Upper lobe of right lung (tissue), 1 donor: ENCODE measurements at places on chromosomes 3 and 15. TPM values are rescaled to one million over a fixed set of nuclear protein-coding genes. Genes with fewer than 3 reads are reported as not detected.

The GOLGA8R gene
- total RNA-seq, result 5.3 TPM

DNA sequence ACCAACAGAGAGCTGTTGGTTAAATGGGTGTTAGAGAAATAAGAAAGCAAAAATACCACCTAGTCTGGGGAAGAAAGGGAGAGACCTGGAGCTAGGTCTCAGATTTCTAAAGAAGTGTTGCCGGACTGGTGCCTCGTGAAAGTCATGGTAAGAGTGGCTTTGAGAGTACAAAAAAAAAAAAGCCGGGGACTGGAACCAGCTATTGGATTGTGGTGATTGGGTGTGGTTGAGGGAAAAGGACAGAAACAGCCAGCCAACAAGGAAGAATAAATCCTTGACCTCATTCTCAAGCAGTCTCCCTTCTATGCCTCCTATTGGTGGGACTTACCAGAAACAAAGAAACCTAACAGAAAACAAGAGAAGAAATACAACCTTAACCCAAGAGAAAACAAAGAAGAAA lies 346.4 kb upstream of the KCNMB2 start:
- no peaks in the 10 kb centered on the region for H3K27me3 ChIP-seq

DNA sequence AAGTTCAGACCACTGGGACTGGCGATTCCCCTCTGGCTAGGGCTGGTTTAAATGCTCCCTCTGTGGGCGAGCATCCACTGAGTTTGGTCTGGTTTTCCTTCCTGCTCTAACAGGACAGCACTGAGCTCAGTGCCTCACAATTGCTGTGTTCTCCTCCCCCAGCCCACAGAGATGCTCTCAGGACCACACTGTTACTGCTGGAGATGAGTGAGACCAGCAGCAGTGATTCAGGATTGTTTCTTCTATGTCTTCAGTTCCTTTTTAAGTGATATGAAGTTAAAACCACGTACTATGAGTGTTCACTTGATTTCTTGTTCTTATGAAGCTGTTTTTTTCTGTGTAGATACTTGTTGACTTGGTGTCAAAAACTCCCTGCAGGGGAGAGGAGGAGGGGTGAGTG lies 180.4 kb upstream of the COL8A1 start:
- H3K36me3 ChIP-seq, result no peaks in the 10 kb centered on the region
- H3K4me3 ChIP-seq, result no peak overlapping the region
- H3K4me1 ChIP-seq, result no peaks in the 10 kb centered on the region
- no peak for DNase-seq
- H3K27ac ChIP-seq, result no peak overlapping the region
- H3K27me3 ChIP-seq, result no peaks in the 10 kb centered on the region

DNA sequence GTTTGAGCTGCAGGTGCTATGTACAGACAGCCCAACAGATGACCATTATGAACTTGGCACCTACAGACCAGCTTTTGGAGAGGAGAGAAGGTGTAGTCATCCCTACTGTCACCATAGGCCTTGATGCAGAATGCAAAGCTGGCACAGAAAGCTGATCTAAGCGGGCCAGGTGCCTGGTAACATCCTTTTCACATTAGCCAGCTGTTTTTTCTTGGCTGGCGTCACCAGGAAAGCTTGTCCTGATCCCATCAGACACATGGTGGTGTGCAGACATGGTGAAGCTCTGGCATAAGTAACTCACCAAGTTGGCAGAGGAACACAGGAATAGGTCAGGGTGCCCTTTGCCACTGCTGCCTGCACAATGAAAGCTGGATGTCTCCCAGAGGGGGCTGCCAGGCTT lies 97.2 kb upstream of the MB21D2 start:
- DNase-seq, result no peak
- no peaks in the 10 kb centered on the region for H3K36me3 ChIP-seq
- no peaks in the 10 kb centered on the region for H3K27me3 ChIP-seq

DNA sequence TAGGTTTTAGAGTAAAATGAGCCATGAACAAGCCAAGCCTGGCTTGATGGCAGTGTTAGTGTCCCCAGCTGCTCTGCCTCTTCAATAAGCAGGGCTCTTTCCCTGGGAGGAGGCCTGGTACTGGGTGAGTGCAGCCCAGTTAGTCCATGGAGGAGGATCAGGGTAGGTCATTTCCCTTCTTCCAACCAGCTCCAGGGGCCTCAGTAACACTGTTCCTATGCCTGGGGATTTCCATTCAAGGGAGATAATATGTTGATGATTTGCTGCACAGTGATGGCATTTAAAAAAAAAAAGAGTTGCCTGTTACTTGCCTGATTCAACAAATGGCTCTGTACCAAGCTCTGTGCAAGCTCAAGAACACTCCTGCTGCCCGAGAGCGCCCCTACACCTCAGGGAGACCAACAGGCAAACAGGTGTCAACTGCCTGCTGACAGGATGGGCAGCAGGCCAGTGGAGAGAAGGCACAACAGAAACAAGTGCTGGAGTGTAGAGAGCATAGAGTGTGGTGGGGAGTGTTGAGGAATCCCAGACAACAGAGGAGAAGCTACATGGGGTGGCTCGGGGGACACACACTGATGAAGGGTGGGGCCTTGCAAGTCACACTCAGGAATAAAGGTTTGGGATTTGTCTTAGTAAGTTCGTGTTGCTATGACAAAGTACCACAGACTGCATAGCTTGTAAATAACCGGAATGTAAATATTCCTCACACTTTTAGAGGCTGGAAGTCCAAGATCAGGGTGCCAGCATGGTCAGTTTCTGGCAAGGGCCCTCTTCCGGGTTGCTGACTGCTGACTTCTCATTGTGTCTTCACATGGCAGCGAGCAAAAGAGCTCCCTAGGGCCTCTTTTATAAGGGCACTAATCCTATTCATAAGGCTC lies 78.6 kb upstream of the PXYLP1 start:
- H3K27me3 ChIP-seq, result no peaks in the 10 kb centered on the region
- H3K27ac ChIP-seq, result no peak overlapping the region
- H3K36me3 ChIP-seq, result no peaks in the 10 kb centered on the region
- H3K4me3 ChIP-seq, result no peak overlapping the region

The ADCY5 gene
- total RNA-seq, result 4.0 TPM

- H3K27ac ChIP-seq, result no peak overlapping the region
- no peak overlapping the region for H3K4me3 ChIP-seq
- no peak for DNase-seq
- no peaks in the 10 kb centered on the region for H3K4me1 ChIP-seq
Observed at GRCh38 chr3:198093112-198093679, 133.2 kb downstream of the LMLN start.

GRCh38 chr3:54178376-54178775 lies 56.0 kb downstream of the CACNA2D3 start:
- no peaks in the 10 kb centered on the region for H3K36me3 ChIP-seq
- H3K4me3 ChIP-seq, result no peak overlapping the region
- H3K27me3 ChIP-seq, result no peaks in the 10 kb centered on the region
- H3K27ac ChIP-seq, result no peak overlapping the region

The ZBBX gene
- not detected for total RNA-seq
